Stimulated activated CD8-positive, alpha-beta memory T cell treated with anti-CD3 and anti-CD28 coated beads, Interleukin-7, amount 100 ng/mL, for 4 hours (primary cell): ENCODE measurements at places on chromosomes 13 and 19.

GRCh38 chr13:28584873-28585381, 74.0 kb upstream of the POMP start:
- no peak for DNase-seq

DNA sequence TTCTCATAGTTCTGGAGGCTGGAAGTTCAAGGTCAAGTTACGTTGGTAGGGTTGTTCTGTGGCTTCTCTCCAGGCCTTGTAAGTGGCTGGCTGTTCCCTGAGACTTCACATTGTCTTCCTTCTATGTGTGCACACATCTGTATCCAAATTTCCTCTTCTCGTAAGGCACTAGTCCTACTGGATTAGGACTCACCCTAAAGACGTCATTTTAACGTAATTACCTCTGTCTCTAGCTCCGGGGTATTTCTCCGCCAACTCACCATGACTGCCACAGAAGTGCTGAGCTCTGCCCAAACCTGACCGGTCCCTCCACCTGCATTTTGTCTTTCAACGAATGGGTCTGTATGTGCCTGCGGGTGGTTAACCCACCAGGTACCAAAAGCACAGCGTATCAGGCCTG, 8.7 kb upstream of the SYDE1 start:
- DNase-seq, result no peak

DNA sequence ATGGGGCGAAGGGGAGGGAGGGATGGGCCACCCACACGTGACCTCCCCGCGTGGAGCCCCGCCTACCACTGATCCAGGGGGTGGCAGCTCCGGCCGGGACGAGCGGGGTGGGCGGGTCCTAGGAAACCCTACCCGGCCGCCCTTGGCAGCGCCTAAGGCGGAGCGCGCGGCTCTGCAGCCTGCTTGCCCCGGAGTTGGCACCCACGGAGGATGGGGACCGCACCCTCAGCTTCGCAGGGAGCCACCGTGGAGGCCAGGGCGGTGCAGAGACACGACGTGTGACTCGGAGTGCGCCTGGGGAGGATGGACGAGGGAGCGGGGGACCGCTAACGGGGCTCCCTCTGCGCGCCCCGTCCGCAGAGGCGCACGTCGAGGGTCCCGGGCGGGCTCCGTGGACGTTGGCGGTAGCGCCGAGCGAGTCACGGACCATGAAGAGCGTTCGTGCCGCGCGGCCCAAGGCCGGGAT, at the start of gene RGS9BP:
RGS9BP (plus strand) TSS at position 129 of the 466 bp plus-strand sequence. CDS start 416 bp downstream, outside the sequence.
- peak; percentile 21 for DNase-seq

- DNase-seq, result no peak
Observed at GRCh38 chr13:110466266-110466915, 95.1 kb downstream of the RAB20 start.

- no peak for DNase-seq
Observed at GRCh38 chr13:41199079-41199478, 4.7 kb upstream of the KBTBD7 start.

GRCh38 chr13:111303559-111303958, 16.9 kb upstream of the TEX29 start:
- no peak for DNase-seq

GRCh38 chr19:49775742-49776370, 9.1 kb downstream of the AP2A1 start:
- no peak for DNase-seq

DNA sequence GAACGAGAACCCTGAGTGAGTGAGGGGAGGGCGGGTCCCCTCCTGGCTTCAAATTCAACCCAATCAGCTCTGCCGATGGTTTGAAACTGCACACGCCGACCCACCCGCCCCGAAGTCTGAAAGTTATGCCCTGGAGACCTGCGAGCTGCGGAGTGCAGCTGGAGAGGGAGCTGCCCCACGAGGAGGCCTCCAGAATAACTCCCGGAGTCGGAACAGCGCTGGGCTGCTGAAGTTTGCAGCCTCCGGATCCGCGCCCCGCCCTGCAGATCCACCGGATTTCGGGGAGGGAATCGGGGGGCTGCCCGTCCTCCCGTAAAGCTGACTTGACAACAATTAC, 7.0 kb downstream of the POU4F1 start:
- no peak for DNase-seq

- DNase-seq, result no peak
Observed at GRCh38 chr13:113625965-113626721, 31.9 kb downstream of the ATP4B start.

- DNase-seq, result no peak
Observed at GRCh38 chr19:52666506-52666905, 28.4 kb upstream of the ZNF83 start.

- DNase-seq, result no peak
Observed at GRCh38 chr19:43126720-43127119, 44.2 kb upstream of the PSG2 start.

DNA sequence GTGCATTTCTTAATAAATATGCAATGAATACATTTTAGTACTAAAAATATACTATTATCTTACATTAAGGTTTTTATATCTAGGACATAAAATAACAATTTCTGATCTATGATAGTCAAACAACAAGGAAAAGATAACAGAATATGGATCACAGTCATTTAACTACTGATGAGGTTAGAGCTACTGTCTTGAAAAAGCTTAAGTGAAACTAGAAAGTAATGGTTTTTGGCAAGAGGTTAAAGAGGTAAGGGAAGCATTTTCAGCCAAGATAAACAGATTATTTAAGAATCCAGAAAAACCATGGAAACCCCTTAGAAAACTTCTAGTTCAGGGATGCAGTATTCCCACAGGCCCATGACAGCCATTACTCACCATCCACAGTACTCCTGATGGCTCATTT, 787.4 kb downstream of the DACH1 start:
- DNase-seq, result no peak
